ENCODE measurements at places on chromosomes 1 and 21.

GRCh38 chr1:28127617-28128257, 39.3 kb upstream of the EYA3 start:
- no peak for DNase-seq

DNA sequence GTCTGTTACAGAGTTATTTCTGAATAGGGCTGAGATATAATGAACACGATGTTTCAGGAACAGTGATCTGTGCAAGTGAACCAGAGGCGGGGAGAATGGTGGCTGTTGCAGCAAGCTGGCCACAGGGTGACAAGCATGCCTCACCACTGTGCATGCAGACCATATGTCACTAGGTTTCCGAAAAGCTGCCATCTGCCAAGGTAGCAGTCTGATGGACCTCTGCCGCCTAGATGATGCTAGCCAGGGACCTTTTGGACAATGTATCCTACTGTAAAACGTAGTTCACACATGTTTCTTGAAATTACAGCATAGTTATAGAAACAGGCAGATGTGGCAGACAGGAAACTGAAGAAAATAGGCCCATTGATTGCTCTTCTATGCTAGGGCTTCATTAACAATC, 204.2 kb upstream of the RRP15 start:
- peak; percentile 95 for DNase-seq

GRCh38 chr21:45747802-45748445, 104.4 kb downstream of the PCBP3 start:
- DNase-seq: peak; percentile 5

- DNase-seq: peak; percentile 82
Measured at GRCh38 chr1:221435504-221435904, 306.4 kb downstream of the DUSP10 start.

GRCh38 chr1:2547210-2548067, 8.7 kb upstream of the TNFRSF14 start:
- no peak for DNase-seq

- DNase-seq: peak; percentile 22
Measured at GRCh38 chr1:55249646-55250398, 34.7 kb upstream of the USP24 start.
